Activated CD8-positive, alpha-beta memory T cell treated with anti-CD3 and anti-CD28 coated beads for 1 hour (primary cell): ENCODE measurements at places on chromosomes 3 and 15.

DNA sequence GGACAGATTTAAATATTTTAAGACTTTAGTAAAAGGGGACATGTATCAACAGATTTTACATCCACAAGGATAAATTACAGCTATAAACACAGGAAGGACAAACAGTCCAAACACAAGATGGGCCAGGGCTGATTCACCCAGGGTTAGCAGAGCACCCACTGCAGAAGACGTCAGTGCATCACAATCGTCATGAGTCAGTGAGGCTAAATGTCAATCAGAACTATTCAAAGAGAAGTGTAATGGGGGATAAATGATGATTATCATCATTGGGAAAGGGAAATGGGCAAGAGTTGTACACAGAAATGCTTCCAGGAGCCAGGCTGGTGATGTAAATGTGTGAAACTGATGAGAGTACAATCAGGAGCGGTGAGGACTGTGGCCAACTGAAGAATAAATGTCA lies 226.8 kb downstream of the PLCL2 start:
- DNase-seq = no peak

DNA sequence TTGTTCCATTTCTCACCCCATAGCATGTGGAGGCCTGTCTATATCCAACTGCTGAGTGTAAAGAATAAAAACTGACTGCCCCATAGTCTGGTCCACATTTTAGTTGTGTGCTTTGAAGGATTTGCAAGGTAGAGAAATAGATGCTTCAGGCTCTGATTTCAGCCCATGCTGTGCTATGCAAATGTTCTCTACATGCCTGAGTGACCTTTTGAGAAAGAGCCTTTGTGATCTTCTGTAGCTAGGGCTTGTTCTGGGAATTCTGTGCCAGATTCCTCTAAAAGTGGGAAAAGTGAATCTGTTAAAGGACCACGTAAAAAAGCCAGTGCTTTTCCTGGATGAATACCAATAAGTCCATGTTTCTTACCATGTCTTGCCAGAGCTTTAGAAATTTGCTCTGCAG lies 5.2 kb downstream of the KCTD6 start:
- no peak for DNase-seq

- no peak for DNase-seq
These were observed 127.0 kb downstream of the CPNE4 start for GRCh38 chr3:131907796-131908195.

- no peak for DNase-seq
These were observed 351.2 kb upstream of the SGO1 start for GRCh38 chr3:20537234-20537633.

DNA sequence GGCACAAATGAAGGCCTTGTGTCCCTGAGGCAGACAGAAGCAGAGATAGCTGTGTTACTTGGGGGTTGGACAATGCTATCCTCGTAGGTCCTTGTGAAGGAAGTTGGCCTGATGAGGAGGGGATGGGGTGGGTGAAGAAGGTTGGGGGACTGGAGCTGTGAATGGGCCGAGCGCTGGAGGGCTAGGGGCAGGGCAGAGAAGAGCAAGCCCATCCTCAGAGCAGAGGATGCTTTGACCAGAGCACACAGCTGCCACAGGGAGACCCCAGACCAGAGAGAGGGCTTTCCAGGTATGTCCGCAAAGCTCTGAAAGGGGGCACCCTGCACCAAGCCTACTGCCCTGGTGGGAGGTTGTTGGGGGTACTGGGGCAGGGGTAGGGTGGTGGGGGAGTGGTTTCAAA lies 5.7 kb upstream of the TBC1D2B start:
- no peak for DNase-seq

- no peak for DNase-seq
These were observed 442.2 kb upstream of the WNT5A start for GRCh38 chr3:55929154-55929869.

- no peak for DNase-seq
These were observed 14.5 kb downstream of the NCBP2 start for GRCh38 chr3:196927571-196928453.

DNA sequence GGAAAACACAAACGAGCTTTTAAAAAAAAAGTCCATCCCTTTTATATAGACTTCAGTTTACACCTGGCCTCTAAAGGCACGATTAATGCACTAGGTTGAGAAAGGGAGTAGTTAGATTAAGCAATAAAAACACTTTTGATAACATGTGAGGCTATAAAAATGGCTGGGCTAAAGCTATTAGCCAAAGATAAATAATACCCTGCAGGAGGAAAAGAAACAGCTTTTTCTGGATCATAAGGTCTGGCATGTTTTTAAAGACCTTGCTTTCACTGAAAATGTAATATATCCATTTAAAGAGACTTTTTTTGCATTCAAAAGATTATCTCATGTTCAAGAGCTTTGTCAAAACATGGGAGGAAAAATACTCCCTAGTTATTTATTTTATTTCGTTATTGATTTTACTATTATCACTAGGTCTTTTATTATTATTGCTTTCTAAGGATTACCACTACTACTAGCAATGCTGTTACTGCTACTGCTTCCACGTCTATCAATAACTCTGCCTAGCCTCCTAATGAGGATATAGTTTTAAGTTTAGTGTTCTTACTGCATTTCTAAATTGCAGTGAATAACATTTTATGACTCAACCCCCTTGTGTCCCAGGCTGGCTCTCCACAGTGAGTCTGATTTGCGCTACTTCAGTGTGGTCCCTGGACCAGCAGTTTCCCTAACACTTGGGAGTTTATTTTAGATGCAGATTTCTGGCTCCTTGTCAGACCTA lies 93.4 kb downstream of the THRB start:
- DNase-seq = no peak

GRCh38 chr3:56484122-56484521 lies 15.9 kb upstream of the ERC2 start:
- DNase-seq = no peak

GRCh38 chr3:18079062-18079461 lies 336.6 kb upstream of the TBC1D5 start:
- DNase-seq = no peak

- DNase-seq = no peak
These were observed 59.0 kb upstream of the PPARG start for GRCh38 chr3:12229896-12230295.

- no peak for DNase-seq
These were observed 167.6 kb downstream of the PLCL2 start for GRCh38 chr3:17052363-17052762.

DNA sequence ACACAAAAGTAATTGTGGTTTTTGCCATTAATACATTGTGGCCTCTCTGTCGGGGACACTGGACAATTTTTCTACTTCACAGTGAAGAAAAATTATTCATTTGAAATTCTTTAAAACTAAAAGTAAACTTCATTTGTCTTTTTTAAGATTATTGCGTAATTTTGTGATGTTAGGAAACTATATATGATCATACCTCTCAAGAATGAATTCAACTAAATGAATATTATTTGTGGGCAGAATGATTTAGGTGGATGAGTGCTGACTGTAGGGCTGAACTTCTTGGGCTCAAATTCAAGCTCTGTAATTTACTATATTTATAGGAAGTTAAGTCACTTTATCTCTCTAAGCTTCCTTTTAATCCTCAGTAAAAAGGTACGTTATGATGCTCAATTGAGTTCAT lies 441.2 kb downstream of the ROBO1 start:
- no peak for DNase-seq

DNA sequence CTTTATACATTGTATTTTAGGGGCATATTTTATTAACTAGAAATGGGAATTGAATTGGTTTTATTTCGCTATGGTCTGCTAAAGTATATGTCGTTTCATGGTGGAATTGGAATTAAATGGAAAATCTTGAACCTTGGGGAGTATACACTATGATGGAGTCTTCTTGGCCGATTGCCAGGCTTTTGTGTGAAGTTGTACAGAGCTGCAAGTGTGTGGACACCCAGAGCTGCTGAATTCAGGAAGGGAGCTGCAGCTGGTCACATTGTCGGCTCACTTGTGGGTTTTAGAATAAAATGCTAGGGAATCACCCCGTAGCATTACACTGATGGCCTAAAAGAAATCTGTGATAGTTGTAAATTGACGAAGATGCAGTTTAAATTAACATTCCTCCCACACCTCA lies 35.1 kb downstream of the USP3 start:
- no peak for DNase-seq

DNA sequence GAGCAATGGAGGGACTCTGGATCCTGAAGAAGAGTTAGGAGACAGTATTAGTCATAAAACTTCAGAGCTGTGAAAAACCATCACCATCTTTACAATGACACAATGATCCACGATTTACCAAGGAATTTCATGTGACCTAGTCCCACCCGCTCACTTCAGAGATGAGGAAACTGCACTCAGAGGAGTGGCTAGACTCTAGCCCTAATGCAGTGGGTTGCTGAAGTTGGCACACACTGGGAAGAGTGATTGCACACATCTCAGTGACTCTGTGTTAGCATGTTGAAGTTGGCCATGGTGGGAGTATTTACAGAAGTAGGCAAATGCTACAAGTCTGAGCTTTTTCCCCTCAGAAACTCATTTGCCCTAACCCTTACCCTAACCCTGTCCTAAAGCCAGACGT lies 35.2 kb upstream of the SPATA12 start:
- no peak for DNase-seq

DNA sequence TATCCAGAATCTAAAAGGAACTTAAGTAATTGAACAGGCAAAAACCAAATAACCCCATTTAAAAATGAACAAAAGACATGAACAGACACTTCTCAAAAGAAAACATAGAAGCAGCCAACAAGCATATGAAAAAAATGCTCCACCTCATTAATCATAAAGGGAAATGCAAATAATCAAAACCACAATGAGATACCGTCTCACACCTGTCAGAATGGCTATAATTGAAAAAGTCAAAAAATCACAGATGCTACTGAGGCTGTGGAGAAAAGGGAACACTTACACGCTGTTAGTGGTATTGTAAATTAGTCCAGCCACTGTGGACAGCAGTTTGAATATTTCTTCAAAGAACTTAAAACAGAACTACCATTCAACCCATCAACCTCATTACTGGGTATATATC lies 220.7 kb downstream of the MEX3B start:
- DNase-seq = no peak
